ENCODE measurements at places on chromosomes 5 and 9.

- no peak for DNase-seq
Measured at GRCh38 chr5:42349163-42349562, 74.1 kb upstream of the GHR start.

- DNase-seq: peak; percentile 94
Measured at GRCh38 chr5:75336615-75337336, at the start of gene HMGCR. Gene HMGCR (plus strand): TSS chr5:75337220. CDS start chr5:75342606, 5,386 bp downstream.

GRCh38 chr5:170080786-170081445, 24.8 kb upstream of the FOXI1 start:
- DNase-seq: no peak

DNA sequence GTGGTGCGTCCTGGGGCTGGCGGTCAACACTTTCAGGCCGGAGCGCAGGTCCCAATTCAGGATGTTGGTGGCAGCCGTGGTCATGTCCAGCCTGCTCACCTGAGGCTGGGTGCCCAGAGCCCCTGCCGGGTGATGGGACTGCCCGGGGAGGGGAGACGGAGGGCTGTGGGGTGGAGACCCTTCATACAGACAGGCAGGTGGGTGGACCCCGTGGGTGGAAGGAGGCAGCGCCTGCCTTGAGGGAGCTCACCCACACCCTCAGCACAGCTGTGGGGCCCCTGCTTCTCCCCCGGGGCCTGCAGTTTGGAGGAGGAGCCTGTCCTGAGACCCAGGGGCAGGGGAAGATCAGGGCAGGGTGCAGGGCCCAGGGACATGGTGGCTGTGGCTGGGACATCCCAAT, 6.9 kb upstream of the PTGDS start:
- no peak for DNase-seq

- DNase-seq: no peak
Measured at GRCh38 chr9:85717220-85717619, 24.5 kb downstream of the AGTPBP1 start.

DNA sequence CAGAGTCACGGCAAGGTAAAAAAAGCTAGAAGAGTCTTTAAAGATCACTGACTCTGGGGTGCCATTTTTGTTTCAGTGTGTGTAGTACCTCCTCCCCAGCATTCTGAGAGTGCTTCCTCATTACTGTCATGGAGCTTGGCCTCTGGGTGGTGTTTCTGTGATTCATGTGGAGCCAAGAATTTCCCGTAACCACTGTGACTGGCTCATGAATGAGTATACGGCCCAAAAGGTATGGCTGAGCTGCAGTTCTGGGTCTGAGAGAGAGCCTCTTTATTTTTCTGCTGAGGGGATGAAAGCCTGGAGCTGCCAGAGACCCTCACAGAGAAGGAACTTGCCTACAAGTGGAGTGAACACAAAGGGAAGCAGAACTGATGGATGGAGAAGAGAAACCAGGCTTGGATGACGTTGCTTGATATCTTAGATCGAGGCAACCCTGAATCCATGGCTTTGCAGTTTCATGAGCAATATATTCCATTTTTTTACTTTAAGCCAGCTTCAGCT, 85.6 kb downstream of the PTTG1 start:
- DNase-seq: no peak

GRCh38 chr5:10988622-10989021, 227.6 kb upstream of the DAP start:
- no peak for DNase-seq

GRCh38 chr5:127608077-127608660, 40.7 kb upstream of the CTXN3 start:
- no peak for DNase-seq

DNA sequence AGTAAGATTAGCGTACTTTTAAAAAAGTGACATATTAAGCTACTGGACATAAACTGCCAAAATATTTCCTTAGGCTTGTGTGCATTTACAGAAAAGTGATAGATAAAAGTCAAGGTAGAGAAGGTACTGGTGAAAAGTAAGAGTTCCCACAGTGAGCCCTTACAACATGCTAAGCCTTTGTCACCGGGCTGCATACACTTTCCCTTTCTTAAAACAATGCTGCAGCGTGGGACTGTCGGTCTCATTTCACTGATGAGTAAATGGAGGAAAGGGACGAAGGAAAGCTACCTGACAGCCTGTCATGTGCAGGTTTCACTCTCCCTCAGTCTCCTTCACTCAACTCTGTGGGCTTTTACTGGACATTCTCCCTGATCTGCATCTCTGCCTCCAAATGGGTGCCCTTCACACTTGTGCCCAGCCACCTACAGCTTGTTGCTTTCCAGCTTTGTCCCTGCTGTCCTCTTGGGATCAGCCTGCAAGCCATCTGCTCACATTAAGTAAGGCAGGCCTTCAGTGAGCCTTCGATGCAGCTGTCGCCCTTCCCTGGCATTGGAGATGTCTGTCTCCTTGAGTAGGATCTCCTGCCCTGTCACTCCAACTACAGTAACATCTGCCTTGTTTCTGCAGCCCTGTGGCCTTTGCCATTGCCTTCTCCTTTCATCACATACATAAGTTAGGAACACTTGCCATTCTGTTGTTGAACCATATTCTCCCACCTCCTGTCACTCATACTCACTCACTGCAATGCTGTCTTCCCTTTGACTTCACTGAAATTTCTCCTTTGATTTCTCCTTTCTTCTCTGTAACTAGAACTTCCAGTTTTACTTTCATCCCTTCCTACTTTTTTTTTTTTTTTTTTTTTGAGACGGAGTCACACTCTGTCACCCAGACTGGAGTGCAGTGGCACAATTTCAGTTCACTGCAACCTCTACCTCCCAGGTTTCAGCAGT, 9.3 kb upstream of the ROPN1L start:
- no peak for DNase-seq

GRCh38 chr5:154519359-154519758, 41.3 kb upstream of the HAND1 start:
- no peak for DNase-seq

Data from stimulated activated CD4-positive, alpha-beta T cell treated with anti-CD3 and anti-CD28 coated beads, Interleukin-12 subunit alpha, Interleukin-12 subunit beta, amount 100 ng/mL, for 4 hours (primary cell).